GM12891 (cell line): ENCODE measurements at places on chromosomes 11 and 22.
A peak's percentile ranks its signal among the peaks of the same experiment; 100 is the strongest.

- DNase-seq = no peak
These were observed 13.6 kb upstream of the MS4A15 start for GRCh38 chr11:60743058-60743457.

DNA sequence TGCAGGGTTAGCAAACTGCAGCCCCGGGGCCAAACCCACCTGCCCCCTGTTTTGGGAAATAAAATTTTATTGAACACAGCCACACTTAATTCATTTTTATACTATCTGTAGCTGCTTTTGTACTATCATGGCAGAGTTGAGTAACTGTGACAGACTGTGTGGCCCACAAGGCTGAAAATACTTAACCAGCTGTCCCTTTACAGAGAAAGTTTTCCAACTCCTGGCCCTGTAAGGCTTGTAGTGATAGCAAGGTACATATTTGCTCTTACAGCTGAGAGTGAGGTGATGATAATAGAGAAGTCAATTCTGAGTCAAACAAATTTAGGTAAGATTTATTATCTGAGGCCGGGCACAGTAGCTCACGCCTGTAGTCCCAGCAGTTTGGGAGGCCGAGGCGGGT, 87.4 kb upstream of the SLC6A5 start:
- no peak for DNase-seq

DNA sequence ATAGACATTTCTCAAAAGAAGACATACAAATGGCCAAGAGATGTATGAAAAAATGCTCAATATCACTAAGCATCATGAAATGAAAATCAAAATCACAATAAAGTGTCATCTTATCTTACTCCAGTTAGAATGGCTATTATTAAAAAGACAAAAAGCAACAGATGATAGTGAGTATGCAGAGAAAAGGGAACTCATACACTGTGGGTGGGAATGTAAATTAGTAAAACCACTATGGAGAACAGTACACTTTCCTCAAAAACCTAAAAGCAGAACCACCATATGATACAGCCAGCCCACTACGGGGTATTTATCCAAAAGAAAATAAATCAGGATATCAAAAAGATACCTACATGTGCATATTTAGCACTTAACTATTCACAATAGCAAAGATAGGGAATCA, 700.0 kb upstream of the ANO5 start:
- DNase-seq = no peak

DNA sequence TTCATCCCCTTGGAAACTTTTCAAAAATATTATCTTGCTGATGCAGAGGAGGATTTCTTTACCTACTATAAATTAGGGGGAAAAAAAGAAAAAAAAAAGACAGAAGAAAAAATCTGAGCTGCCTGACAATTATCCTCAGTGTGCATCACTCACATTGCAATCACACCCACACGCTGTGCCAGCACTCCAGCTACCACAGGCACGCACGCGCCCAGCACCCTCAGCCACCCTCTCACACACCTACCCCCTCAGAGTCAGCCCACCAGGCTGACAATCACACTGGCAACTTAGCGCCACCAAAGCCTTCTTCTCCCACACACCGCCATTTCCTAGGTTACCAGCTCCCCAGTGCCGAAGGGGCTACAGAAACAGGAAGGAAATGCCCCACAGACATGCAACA, 236.1 kb downstream of the KCNA4 start:
- no peak for DNase-seq

DNA sequence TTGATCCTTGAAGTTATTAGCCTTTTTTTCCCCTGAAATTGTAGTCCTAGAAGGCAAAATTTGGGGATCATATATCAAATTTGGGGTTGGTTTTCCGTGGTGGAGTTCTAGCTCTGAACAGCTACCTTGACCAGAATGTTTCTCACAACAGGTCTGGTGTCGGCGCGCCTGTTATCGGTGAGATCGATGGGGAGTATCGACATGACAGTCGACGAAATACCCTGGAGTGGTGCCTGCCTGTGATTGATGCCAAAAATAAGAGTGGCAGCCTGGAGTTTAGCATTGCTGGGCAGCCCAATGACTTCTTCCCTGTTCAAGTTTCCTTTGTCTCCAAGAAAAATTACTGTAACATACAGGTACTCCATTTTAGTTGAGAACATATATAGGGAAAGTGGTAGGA, 9.9 kb upstream of the PHLDB1 start:
- DNase-seq = no peak

DNA sequence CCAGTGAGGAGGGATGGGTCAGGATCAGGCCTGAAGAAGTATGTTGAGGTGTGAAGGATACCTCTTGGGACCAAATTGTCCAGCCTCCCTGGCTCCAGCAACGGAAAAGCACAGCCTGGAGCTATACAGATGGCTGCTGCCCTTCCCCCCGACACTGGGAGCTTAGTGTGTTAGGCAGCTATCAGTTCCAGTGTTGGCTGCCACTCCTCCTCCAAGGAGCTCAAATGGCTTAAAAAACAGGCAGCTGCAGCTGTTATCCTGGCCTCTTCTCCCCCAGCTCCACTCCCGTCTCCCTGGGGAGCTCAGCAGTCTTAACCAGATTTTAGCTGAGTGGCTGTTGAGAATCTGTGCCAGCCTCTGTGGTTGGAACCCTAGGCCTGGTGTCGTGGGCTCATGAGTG, 225.0 kb downstream of the JRKL start:
- DNase-seq = no peak

DNA sequence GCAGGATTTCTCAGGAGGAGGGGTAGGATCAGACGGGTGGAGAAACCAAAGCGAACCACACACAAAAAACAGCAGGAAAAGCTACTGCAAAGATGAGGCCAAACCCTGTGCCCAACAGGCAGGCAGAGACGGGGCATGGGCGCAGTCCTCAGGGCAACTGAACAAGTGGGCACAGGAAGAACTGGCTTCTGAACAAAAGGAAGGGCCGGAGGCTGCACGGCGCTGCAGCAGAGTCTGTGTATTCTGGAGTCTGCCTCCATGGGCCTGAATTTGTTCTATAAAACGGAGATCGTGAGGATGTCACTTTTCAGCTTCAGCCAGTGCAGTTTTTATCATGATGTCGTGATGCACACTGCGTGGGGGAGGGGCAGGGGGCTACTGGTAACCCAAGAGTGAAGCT, 1026.0 kb downstream of the TBC1D22A start:
- DNase-seq = no peak

DNA sequence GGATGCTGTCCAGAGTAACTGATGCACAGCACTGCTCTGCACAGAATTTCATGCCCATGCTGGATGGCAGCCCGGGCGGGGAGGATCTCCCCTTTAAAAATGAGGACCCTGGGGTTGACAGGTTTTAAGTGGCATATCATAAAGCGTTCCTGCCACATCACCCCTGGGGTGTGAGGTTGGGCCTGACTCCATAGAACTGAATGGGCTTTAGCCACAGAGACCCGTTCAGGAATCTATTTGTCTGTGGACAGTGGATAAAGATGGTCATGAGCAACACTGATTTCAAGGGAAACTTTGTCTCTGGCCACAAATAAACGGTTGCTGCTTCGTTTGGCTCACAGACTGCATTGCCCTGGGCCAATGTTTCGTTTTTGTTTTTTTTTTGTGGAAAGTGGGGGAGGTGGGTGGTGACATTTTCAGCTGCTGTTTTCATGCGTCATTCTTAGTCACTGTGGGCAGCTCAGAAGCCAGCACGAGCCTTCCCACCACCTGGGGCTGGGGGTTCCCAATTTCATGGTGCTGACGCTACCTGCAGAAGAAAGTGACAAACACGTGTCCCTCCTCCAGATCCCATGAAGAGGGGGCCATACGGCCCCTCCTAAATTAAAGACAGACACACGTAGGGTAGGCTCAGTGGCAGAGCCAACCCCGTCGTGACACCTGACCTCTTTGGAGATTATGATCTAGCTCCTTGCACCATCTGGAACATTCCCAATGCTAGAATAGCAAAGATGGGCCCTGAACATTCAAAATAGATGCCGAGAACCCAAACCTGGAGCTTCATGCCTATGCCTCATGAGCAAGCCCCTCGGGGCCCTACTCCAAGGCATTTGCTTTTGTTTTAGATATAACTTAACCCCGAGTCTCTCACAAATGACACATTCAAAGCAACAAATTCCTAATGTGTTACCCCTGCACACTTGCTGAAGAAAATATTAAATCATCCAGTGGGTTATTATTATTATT, 54.8 kb upstream of the PHF21B start:
- DNase-seq = peak; percentile 35

- no peak for DNase-seq
These were observed 1.8 kb downstream of the TLCD5 start for GRCh38 chr11:120326845-120327281.

- DNase-seq = no peak
These were observed 175.5 kb downstream of the SNX19 start for GRCh38 chr11:130740819-130741218.

DNA sequence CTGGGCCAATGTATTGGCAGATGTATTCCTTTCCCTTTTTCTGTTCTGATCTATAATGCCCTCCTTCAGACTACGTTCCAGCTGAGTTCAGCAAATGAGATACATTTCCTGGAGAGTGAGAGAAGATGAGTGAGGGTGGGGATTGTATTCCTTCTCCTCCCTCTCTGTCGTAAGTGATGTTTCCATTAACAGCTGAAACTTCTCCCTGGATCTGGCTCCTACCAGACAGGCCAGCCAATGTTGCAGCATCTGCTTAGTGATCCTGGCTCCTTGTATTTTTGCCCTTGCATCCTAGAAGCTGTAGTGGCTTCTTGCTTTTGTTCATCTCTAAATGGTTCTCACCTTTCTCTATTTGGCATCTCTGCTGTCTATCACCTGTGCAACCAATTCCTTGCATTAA, 48.2 kb upstream of the MTMR2 start:
- no peak for DNase-seq

GRCh38 chr11:67649634-67650510, 658 bp downstream of the ACY3 start:
- DNase-seq = no peak
